Left kidney (tissue), 8 donors: ENCODE measurements at places on chromosomes 6 and 20.

GRCh38 chr6:29547573-29547972 lies 12.0 kb downstream of the UBD start:
- DNase-seq, result no peak

- DNase-seq, result no peak
Observed at GRCh38 chr20:46423882-46424482, 17.6 kb upstream of the ELMO2 start.

DNA sequence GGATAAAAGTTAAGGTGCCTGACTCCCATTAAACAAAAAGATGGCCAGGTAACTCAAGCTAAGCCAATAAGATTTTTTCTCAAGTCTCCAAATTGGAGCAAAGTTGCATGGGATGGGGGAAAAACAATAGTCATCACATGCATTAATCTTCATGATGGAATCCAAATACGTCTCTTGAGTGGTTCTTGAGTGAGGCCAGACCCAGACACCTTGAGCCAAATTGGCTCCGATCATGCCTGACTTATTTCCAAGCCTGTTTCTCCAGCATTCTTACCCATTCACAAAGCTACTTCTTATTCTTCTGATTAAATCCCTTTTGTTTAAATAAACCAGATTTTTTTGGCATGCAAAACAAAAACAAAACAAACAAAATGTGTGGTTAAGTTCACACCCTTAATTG lies 420.3 kb upstream of the NRSN1 start:
- DNase-seq, result no peak

GRCh38 chr6:67210450-67210849 lies 1424.6 kb upstream of the ADGRB3 start:
- DNase-seq, result no peak

DNA sequence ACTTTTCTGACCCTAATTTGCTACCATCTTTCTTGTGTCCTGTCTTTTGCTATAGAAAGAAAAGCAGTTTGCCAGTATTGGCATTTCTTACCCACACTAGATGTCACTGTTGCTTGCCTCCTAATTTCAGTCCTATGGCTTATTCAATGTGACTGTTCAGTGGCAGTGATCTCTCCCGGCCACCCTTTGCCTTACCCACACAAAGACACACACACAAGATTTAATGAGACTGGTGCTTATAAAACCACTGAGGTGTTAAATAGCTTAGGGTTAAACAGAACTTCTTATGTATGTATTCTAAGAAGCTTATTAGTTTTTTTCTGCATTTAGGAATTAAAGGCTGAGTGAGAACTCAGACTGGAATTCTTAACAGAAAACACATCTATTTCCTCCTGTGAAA lies 233.6 kb upstream of the ASCC3 start:
- DNase-seq, result peak; percentile 61

- no peak for DNase-seq
Observed at GRCh38 chr6:4883298-4883697, 107.1 kb downstream of the CDYL start.

- no peak for DNase-seq
Observed at GRCh38 chr6:6455272-6455671, 133.2 kb upstream of the LY86 start.

- DNase-seq, result no peak
Observed at GRCh38 chr6:158567871-158568401, 8.0 kb downstream of the TMEM181 start.

DNA sequence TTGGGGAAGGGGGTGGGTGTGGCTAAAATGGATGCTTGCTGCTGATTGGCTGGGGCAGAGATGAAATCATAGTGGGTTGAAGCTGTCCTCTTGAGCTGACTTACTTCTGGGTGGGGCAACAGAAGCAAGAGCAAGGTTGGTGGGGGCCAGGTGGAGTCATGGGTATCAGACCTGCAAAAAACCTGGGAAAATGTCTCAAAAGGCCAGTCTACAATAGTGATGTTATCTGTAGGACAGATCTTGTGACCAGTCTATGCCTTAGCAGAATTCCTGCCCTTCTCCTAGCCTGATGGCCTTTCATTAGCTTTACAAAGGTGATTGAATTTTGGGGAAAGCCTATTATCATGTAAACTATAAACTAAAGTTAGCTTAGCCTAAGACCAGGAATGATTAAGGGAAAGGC lies 945.7 kb downstream of the KIF16B start:
- no peak for DNase-seq
